ENCODE measurements at places on chromosomes 16 and 17. TPM values are rescaled to one million over a fixed set of nuclear protein-coding genes. Genes with fewer than 3 reads are reported as not detected.

The TMC6 gene
- total RNA-seq = under 0.01 TPM

The ACSM3 gene
- 1.1 TPM for total RNA-seq

The PRSS53 gene
- 2.7 TPM for total RNA-seq

The PRSS27 gene
- total RNA-seq = 2.5 TPM

The KRT36 gene
- total RNA-seq = 0.36 TPM

The NOG gene
- 1.2 TPM for total RNA-seq

The EPX gene
- not detected for total RNA-seq

The PVALEF gene
- total RNA-seq = not detected

The ATAD5 gene
- 1.8 TPM for total RNA-seq

The CES4A gene
- 1.8 TPM for total RNA-seq

The ACACA gene
- 86.6 TPM for total RNA-seq

The CACNG4 gene
- not detected for total RNA-seq

The ATP1B2 gene
- total RNA-seq = under 0.01 TPM

The C16orf86 gene
- total RNA-seq = 6.2 TPM

The ADAD2 gene
- total RNA-seq = not detected

The CLDN7 gene
- total RNA-seq = 0.36 TPM

The ARHGAP27 gene
- total RNA-seq = 6.2 TPM

The GAST gene
- not detected for total RNA-seq

All from osteoblast (primary cell).